Stimulated activated CD4-positive, alpha-beta T cell treated with anti-CD3 and anti-CD28 coated beads, Interleukin-4, amount 100 ng/mL, for 4 hours (primary cell): ENCODE measurements at places on chromosomes 1 and 21.

GRCh38 chr21:44589586-44590305 lies 2.6 kb downstream of the KRTAP10-6 start:
- no peak for DNase-seq

GRCh38 chr1:223144431-223144830 lies 1.4 kb upstream of the TLR5 start:
- no peak for DNase-seq

- no peak for DNase-seq
These were observed 31.1 kb downstream of the PIGP start for GRCh38 chr21:37041706-37042271.

GRCh38 chr1:248825136-248825535 lies 579 bp downstream of the SH3BP5L start:
- DNase-seq: no peak

GRCh38 chr1:220843481-220844011 lies 35.7 kb upstream of the HLX start:
- no peak for DNase-seq

GRCh38 chr1:212587016-212587887 lies 21.3 kb upstream of the ATF3 start:
- no peak for DNase-seq

- DNase-seq: no peak
These were observed 41.8 kb downstream of the XCL1 start for GRCh38 chr1:168617974-168618750.
